ENCODE measurements at places on chromosomes 5 and 9.

GRCh38 chr5:105503950-105504349, 1941.4 kb upstream of the NUDT12 start:
- DNase-seq = peak; percentile 45

- peak; percentile 63 for DNase-seq
Measured at GRCh38 chr9:129023036-129023907, 4.9 kb downstream of the SH3GLB2 start.

GRCh38 chr5:138752341-138752950, 779 bp upstream of the CTNNA1 start:
- DNase-seq = no peak

- no peak for DNase-seq
Measured at GRCh38 chr5:96134886-96135285, 173.2 kb upstream of the ELL2 start.

DNA sequence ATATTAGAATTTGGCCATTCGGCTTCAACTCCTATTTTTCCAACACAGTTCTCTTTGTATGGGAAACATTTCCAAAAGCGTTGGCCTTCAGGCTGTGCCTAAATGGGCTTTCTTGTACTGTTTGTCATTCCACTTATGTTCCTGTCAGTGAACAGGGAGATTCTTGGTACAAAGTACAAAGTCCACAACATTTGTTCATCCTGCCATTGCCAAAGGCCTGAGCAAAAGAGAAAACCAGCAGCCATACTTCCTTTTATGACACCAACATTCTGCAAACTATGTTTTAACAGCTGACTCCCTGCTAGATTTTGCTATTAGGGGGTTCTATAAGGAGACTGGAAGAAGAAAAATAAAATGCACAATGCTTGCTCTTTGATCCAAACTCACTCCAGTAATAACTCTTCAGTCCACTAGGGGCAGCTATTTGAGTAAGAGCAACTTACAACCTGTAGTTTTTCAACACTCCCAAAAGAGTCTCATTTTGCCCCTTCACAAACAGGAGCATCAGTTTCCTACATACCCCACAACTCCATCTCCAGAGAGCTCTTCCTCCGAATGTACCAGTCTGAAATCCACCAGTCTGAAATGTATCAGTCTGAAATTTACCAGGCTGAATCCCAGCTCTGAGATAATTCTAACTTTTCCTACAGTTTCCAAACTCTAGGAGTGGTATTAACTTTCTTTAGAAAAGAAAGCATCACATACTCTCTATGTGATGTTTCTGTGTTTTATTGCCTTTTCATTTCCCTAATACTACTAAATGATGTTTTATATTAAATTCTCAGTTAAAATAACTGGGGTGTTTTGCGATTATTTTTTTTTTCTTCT, 693.8 kb downstream of the DNAH5 start:
- peak; percentile 10 for DNase-seq

DNA sequence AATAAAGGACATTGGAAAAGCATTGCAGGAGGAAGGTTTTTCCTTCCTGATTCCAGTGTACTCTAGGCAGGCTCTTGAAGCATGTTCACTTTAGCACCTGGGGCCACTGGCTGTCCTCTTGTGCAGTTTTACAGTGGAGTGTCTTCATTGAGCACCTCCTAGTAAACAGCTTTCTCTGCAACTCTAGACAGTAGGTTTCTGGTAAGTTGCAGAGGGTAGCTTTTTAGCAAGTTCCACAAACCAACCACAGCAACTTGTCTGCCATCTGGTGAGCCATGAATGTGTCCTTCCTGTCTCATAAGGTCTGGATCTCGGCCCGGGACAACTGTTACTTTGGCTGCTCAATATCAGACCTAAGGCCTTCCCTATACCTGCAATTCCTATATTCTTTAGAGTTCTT, 488.0 kb downstream of the MAN2A1 start:
- no peak for DNase-seq

GRCh38 chr5:137375741-137376526, 123.2 kb downstream of the SPOCK1 start:
- DNase-seq = no peak

GRCh38 chr9:121685795-121686377, 34.5 kb downstream of the DAB2IP start:
- DNase-seq = no peak

DNA sequence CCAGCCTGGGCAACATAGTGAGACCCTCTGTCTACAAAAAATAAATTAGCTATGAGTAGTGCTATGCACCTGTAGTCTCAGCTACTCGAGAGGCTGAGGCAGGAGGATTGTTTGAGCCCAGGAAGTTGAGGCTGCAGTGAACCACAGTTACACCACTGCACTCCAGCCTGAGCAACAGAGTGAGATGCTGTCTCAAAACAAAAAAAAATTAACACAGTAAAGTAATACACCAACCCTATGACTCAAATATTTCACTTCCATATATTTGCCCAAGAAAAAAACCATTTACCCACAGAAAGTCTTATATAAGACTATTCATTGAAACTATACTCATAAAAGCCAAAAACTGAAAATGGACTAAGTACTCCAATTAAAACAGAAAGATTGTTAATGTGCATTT, 16.2 kb downstream of the SMIM23 start:
- no peak for DNase-seq

GRCh38 chr9:1875251-1875851, 139.8 kb upstream of the SMARCA2 start:
- DNase-seq = no peak

DNA sequence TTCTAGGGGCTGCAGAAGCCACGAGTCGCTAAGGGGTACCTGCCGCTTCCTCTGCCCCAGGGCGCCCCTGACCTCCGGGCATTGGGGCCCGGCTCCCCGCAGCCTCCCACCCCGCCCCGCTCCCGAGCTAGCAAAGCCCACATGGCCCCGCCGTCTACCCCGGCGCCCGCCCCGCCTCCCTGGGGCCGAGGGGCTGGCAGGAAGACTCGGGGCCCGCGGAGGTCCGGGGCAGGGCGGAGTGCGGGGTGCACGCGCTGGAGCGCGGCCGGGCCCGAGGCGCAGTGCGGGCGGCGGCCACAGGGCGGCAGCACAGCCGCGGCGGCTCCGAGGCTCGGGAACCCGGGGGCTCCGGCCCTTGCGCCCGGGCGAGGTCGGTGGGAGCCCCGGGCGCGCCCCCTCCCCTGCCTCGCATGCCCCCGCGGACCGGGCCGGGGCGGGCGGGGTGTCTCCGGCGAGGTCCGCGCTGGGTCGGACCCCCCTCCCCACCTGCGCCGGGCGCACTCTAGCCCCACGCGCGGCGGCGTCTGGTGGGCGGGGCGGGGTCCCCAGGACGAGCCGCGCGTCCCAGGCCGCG, 6.7 kb downstream of the NRARP start:
- DNase-seq = no peak

Measured in iris pigment epithelial cell (primary cell).